Stimulated activated CD4-positive, alpha-beta T cell treated with anti-CD3 and anti-CD28 coated beads, Interleukin-1b, Interleukin-23, amount 100 ng/mL, for 1 hour (primary cell): ENCODE measurements at places on chromosomes 5 and 9.

DNA sequence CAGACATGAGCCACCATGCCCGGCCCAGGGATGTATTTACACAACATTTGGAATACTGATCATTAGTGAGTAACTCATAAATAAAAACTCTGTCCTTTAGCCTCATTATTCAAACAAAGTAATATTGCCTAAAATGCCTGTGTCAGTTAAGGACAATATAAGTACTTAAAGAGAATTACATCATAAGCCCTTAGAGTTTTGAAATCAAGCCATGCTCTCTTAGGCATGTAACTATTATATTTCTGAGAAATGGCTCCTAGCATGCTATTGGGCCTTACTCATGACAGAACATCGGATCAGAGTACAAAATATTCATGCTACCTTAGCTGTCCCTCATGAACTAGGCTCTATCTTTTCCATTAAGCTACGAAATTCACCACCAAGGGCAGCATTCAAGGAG, 309.3 kb downstream of the CHSY3 start:
- DNase-seq = no peak

GRCh38 chr9:126049896-126050604, 276.6 kb upstream of the MVB12B start:
- DNase-seq = no peak

DNA sequence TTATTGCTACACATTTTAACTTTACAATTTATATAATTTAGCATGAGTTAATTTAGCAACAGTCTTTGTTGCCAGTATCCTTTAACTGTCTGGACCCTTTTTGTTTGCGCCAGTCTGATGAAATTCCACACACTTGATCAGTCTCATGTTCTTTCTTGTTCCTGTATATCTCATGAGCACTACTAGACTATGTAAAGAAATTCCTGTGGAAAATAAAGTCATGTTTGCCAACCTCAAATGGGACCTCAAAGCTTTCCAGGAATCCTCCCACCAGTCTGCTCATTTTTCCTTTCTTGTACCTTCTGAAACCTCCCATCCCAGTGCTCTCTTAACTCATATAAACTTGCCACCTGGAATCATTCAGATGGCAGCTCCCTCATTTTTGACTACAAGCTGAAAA, 8.0 kb downstream of the DMXL1 start:
- no peak for DNase-seq

DNA sequence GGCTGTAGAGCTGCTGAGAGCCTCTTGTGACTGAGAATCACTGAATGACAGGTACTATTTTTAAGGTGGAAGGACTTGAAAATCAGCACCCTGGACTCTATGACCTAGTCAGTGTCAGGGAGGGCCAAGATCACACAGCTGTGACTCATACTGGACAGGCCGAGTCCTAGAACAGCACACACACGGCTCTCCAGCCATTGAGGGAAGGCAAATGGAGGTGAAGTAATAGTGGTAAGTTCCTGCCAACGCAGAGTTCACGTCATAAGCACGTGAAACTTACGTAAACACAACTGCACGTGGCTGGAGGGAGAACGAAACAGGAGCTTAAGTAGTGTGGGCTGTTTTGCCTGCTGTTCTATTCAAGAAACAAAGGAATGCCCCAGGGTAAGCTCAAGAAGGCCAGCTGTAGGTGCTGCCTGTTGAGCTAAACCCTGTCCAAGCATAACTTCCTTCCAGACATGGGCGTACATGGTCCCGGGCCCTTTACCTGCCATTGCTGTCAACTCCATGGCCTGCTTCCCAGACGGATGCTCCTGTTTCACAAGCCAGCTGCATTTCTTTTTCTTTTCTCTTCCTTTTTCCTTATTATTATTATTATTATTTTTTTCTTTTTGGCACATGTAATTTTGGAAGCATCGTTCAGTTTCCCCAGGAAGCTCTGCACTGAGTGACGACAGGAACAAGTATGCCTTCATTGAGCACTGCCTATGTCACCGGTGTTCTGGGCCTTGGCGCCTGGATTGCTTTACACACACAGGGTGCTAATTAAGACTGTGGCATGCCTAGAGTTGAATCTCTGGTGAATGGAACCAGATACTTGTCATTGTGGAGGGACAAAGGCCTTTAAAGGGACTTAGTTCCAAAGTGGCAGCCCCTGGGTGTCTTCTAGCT, 10.2 kb upstream of the LCP2 start:
- no peak for DNase-seq

DNA sequence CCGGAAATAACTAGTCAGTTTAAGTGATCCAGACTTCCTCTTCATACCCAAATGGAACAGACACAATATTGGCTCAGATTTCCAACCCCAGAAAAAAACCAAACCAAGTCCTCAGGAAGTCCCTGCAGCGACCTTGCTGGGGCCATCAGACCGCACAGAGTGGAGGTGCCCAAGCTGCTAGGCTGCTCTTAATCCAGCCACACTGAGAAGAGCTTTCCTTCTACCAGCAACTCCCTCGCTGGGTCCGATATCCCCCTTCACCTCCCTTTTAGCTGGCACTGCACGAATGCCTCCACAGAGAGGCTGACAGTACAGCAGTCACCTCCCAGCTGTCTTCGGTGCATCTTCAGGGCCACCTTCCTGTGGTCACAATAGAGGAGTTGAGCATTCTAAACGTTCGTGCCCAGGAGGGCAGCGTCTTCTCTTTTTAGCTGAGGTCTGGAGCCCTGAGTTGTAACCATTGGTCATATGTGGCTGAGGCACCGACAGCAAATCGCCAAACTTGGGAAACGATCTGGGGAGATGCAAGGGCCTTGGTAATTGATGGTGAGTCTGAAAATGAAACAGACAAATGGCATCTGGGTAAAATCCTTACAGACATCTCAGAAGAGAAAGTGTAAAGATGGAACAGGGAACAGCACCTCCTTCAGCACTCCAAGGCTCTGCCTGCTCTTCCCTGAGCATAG, 5.7 kb downstream of the NAIF1 start:
- no peak for DNase-seq

DNA sequence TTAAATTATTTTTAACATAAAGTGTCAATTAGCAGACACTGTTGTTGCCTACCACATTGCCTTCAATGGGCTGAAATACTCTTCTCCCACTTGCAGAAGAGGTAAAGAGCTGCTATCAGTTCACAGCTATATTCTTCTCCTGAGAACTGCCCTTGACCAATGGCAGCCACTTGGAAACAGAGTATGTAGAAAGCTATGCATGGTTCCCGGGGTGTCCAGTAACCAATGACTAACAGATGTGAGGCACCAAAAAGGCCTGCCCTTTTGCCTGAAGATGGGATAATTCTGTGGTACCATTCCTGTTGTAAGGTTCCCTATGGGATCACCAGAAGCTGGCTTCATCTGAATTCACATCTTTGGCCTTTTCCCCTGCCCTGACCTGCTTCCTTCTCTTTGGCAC, 181.4 kb upstream of the MAP3K1 start:
- DNase-seq = no peak

- DNase-seq = no peak
Measured at GRCh38 chr9:92146610-92147009, 31.4 kb upstream of the SPTLC1 start.

DNA sequence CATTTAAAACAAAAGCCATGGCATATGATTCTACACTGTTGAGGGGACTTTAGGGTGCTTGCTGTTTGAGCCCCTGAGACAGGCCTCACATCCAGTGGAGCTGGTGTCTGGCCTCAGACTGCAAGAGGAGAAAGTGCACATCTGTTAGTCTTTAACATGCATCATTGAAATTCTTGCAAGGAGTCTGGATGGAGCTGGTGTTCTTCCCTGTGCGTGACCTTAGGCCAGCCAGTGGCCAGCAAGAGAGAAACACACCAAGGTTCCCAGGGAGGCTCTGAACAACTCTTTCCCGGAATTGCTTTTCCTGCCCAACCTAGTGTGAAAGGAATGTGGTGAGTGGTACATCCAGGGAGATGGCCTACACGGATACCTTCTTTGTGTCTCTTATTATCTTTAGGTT, 282.8 kb upstream of the TNC start:
- DNase-seq = no peak

DNA sequence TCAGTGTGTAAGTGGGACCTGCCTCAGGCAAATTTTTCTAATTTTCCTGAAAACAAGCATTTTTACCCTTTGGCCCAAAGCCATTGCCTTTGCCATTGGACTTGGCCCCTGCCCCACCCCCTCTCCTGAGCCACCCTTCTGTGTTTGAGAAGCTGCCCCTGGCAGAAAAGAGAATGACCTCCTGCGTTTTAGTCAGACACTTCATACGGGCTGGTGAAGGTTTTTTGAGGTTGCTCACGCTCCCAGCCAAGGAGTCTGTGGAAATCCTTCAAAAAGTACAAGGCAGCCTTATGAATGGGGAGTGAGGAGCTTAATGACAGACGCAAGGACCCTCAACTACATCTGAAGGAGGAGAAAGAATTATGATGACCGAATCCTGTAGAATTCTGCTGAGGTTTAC, 308.9 kb downstream of the SLIT3 start:
- no peak for DNase-seq

- DNase-seq = no peak
Measured at GRCh38 chr5:78060421-78060820, 234.1 kb downstream of the AP3B1 start.

- no peak for DNase-seq
Measured at GRCh38 chr5:138743484-138743883, 9.7 kb upstream of the CTNNA1 start.

DNA sequence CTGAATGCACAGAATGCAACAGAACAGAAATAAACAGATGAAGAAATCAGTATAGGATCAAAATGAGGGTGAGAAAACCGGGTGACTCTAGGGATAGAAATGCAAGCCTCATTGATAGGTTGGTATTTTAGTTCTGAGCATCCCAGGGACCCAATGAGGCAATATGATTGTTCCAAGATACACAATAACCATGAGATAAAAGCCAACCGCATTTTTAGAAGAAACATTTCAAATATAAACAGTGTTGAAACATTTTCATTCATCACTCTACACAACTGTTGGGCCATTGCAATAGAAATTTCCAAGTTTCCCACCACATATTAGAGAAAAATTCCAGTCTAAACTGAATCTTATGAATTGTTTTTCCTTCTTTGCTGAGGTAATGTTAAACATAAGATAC, 452.3 kb upstream of the PTGER4 start:
- DNase-seq = no peak

GRCh38 chr5:15261269-15261995, 238.5 kb upstream of the FBXL7 start:
- DNase-seq = no peak

DNA sequence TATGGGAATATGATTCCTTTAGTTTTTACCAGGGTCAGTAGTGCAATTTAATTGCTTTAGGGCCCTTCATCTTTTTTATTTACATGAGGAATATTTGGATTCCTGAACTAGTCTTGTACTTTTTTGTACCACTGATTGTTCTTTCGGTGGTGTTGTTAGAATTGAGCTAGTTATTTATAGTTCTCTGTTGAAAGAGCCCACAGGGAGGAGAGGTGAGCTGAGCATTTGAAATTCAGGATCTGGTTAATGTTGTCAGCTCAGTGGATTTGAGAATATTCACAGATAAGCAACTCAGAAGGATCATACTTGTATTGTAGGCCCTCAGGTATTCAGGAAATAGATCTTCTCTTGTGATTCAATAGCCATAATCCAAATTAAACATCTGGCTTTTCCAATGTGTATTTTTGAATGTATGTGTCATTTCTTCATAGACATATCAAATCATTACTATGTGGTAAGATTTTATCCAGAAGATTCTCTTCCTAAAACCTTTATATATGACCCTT, 613.2 kb downstream of the ISL1 start:
- no peak for DNase-seq

- DNase-seq = no peak
Measured at GRCh38 chr9:116809656-116810055, 122.6 kb downstream of the TRIM32 start.

GRCh38 chr5:116492016-116492623, 82.5 kb downstream of the SEMA6A start:
- no peak for DNase-seq

- DNase-seq = no peak
Measured at GRCh38 chr9:21670374-21670773, 132.1 kb upstream of the MTAP start.

- DNase-seq = no peak
Measured at GRCh38 chr9:107281922-107282667, 984 bp upstream of the RAD23B start.

- DNase-seq = no peak
Measured at GRCh38 chr5:14035859-14036503, 91.5 kb upstream of the DNAH5 start.

GRCh38 chr5:150163035-150163434, 3.5 kb upstream of the CDX1 start:
- DNase-seq = no peak

DNA sequence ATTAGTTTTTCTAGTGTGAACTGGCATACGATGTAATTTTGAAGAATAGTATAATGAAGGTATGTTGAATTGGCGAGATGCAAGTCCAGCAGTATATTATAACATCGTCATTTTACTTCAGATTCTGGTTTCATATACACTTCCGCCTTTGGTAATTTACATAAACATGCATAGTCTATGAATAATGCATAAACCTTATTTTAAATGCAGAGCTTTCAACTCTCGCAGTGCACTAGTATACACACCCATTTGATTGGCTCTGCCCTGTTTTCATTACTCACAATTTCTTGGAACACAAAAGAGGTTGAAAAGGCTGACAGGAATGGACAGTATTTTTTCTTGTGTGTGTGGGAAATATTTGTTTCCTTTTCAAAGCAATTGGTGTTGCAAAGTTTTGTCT, 128.9 kb upstream of the CCNH start:
- no peak for DNase-seq

DNA sequence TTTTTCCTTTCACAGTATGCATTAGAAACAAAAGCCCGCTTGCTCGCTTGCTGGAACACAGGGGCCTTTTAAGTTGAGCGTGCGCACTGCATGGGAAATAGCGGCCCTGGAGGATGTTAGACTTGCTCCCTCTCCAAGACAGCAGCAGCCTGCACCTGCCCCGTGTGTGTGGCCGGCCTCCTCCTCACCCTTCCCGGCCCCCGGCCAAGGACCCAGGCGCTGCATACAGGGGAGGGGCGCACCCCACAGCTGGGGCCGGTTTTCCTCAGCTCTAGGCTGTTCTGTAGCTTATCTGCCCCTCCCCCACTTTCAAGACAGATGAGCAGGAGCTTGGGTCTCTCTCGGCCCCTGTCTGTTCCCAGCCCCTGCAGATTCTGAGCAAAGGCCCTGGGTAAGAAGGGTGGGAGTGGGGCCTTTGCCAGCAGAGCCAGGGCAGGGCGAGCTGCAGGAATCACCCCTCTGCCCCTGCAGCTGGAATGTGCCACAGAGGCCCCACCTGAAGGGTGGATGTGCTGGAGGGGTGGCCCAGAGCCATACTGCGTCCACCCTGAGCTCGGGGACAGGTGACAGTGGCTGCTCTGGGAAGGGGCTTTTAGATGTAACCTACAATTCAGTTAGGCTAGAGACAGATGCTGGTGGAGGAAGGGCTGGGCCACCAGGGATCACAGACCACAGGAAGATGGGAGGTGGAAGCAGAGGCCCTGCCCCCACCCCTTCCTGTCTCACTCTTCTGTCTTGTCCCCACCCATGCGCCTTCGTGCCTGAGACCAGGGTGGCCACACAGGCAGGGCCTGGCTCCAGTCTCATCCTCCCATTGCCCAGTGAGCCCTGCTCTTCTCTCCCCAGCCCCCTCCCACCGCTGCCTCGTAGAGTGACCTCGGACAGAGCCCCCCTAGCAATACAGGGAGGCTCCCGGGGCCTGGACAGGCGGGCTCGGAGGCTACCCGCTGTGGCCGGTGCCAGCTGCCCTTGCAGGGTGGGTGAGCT, 132.4 kb downstream of the DAB2IP start:
- no peak for DNase-seq

GRCh38 chr9:125485471-125486151, 221.4 kb downstream of the MAPKAP1 start:
- no peak for DNase-seq

- DNase-seq = no peak
Measured at GRCh38 chr9:3161912-3162311, 318.0 kb upstream of the PUM3 start.
